Aorta (tissue), 5 donors: ENCODE measurements at places on chromosomes 4 and X. TPM values are rescaled to one million over a fixed set of nuclear protein-coding genes. Genes with fewer than 3 reads are reported as not detected.

Gene CLIC2
- 43.6 TPM for total RNA-seq

Gene GBA3
- total RNA-seq: not detected

Gene TRPC3
- total RNA-seq: 1.3 TPM

Gene MEPE
- total RNA-seq: not detected

Gene FAM9B
- not detected for total RNA-seq

Gene TMEM47
- total RNA-seq: 123 TPM

Gene USP17L28
- total RNA-seq: not detected

Gene ENPEP
- 4.8 TPM for total RNA-seq

Gene ENOPH1
- total RNA-seq: 17.3 TPM

Gene EVC2
- 16.0 TPM for total RNA-seq

Gene VCX
- total RNA-seq: not detected

Gene PTCHD1
- total RNA-seq: 16.2 TPM

Gene LRP2BP
- 1.8 TPM for total RNA-seq

GRCh38 chrX:84175958-84176357 is 12.0 kb downstream of the RPS6KA6 start:
- no peak overlapping the region for H3K4me3 ChIP-seq
- DNase-seq: no peak
- no peaks in the 10 kb centered on the region for H3K27me3 ChIP-seq
- H3K27ac ChIP-seq: no peak overlapping the region

DNA sequence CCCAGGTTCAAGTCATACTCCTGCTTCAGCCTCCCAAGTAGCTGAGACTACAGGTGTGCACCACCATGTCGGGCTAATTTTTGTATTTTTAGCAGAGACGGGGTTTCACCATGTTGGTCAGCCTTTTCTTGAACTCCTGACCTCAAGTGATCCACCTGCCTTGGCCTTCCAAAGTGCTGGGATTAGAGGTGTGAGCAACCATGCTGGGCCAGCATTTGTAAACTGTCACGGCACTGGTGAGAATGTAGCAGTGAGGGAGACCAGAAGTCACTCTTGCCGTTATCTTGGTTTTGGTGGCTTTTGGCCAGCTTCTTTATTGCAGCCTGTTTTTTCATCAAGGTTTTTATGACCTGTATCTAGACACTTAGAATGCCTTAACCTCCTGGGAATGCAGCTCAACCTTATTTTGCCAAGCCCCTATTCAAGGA is 22.4 kb downstream of the PCDH18 start:
- DNase-seq: no peak
- H3K36me3 ChIP-seq: no peaks in the 10 kb centered on the region
- H3K27me3 ChIP-seq: no peaks in the 10 kb centered on the region

- no peak for DNase-seq
- H3K27ac ChIP-seq: no peak overlapping the region
- H3K4me3 ChIP-seq: no peak overlapping the region
- H3K36me3 ChIP-seq: no peaks in the 10 kb centered on the region
- H3K27me3 ChIP-seq: no peaks in the 10 kb centered on the region
Observed at GRCh38 chrX:136708348-136708747, 60.4 kb downstream of the CD40LG start.

- no peak overlapping the region for H3K27ac ChIP-seq
- no peak overlapping the region for H3K4me3 ChIP-seq
- no peaks in the 10 kb centered on the region for H3K4me1 ChIP-seq
- H3K36me3 ChIP-seq: no peaks in the 10 kb centered on the region
- no peaks in the 10 kb centered on the region for H3K27me3 ChIP-seq
Observed at GRCh38 chr4:74447636-74448233, 2.8 kb downstream of the AREG start.

DNA sequence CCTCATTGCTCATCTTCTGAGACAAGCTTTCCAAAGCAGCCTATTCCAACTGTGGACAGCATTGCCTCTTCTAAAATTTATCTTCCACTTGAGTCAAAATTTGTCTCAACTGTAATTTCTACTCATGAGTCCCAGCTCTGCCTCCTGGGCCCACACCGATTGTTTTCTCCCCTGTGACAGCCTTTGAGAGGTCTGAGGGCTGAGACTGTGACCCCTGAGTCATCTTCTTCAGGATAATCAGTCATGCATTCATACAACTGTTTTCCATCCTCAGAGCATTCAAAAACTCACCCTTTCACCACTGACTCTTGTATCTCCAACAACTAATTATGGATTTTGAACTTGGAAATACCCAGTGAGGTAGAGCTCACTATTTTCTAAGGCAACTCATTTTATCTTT is 228.1 kb downstream of the EDA2R start:
- H3K4me3 ChIP-seq: no peak overlapping the region
- DNase-seq: no peak
- H3K27ac ChIP-seq: no peak overlapping the region
- H3K4me1 ChIP-seq: no peaks in the 10 kb centered on the region
- H3K27me3 ChIP-seq: no peaks in the 10 kb centered on the region

DNA sequence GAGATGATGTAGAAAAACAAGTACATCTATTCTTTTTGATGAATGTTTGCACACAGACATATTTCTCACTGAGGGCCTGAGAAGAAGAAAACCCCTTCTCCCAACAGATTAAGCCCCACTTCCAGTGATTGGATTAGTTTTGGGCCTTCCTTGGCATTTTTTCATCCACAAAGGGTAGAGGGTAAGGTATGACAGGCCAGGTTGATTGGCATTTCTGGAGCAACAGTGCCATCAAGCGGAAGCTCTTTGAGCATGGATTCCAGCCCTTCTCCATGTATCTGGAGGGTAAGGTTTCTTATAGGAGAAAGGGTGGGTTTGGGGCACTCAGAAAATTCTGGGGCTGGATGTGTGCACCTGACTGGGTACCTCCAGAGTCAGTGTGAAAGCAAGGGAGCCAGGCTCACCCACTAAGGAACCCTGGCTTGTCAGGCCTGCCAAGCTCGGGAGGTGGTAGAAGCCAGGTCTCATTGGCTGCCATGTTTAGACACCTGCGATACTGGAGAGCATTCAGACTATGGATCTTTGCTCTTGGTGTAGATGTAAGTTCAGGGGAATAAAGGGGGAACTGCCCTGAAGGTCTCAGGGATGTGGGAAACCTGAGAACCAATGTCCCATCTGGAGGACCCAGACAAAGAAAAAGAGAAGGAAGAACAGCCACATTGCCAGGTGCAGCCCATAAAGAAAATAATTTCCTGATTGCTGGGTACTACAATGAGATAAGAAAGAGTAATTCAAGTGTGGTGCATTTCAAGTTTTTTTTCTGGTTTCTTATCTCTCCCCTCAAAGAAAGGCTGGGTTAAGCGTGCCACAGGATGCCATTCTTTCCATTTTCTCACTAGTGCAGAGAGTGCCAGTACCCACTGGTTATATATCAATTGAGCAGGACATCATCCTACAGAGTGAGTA is 222.3 kb upstream of the AGTR2 start:
- no peaks in the 10 kb centered on the region for H3K4me1 ChIP-seq
- no peak for DNase-seq
- no peaks in the 10 kb centered on the region for H3K27me3 ChIP-seq
- no peak overlapping the region for H3K27ac ChIP-seq
- H3K4me3 ChIP-seq: no peak overlapping the region

DNA sequence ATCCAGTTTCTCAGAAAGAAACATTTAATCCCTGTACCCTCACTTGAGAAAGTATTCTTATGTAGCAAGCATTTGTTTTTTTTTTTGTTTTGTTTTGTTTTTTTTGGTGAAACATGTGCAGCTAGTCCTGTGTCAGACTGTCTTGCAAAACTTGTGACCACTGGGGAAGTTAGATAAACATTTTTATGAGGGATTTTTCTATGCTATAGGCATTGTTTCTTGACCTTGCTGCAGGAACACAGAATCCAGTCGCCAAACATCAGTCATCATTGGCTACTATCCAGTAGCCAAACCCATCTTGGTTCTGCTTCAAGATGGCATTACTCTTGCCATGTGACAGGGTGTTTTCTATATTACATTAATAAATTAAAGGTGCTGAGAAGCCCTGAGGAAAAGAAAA is 7.7 kb upstream of the MAPK10 start:
- no peak overlapping the region for H3K27ac ChIP-seq
- H3K4me1 ChIP-seq: no peaks in the 10 kb centered on the region

- no peaks in the 10 kb centered on the region for H3K4me1 ChIP-seq
- no peaks in the 10 kb centered on the region for H3K36me3 ChIP-seq
- H3K27me3 ChIP-seq: no peaks in the 10 kb centered on the region
- no peak for DNase-seq
Observed at GRCh38 chr4:26878794-26879391, 18.3 kb downstream of the STIM2 start.

DNA sequence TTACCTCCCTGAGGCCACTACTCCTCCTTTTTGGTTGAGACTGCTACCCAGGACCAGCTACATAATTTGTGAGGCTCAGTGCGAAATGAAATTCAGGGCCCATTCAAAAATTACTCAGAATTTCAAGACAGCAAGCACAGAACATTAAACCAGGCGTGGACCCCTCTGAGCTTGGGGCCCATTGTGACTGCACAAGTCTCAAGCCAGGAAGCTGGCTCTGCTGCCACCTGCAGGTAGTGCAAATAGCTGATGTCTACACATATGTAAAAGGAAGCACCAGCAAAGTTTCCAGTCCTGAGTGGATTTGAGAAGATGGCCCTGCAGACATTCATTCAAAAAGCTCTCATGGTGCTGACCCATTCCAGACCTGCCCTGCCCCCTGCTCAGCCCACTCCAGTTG is 213.4 kb upstream of the LNX1 start:
- no peaks in the 10 kb centered on the region for H3K27me3 ChIP-seq
- peak; percentile 63 for DNase-seq
- H3K4me1 ChIP-seq: no peaks in the 10 kb centered on the region
- H3K27ac ChIP-seq: no peak overlapping the region

GRCh38 chrX:40478474-40479065 is 102.2 kb upstream of the ATP6AP2 start:
- no peak for DNase-seq
- no peaks in the 10 kb centered on the region for H3K27me3 ChIP-seq
- no peak overlapping the region for H3K27ac ChIP-seq
- no peaks in the 10 kb centered on the region for H3K36me3 ChIP-seq
- H3K4me1 ChIP-seq: no peaks in the 10 kb centered on the region

DNA sequence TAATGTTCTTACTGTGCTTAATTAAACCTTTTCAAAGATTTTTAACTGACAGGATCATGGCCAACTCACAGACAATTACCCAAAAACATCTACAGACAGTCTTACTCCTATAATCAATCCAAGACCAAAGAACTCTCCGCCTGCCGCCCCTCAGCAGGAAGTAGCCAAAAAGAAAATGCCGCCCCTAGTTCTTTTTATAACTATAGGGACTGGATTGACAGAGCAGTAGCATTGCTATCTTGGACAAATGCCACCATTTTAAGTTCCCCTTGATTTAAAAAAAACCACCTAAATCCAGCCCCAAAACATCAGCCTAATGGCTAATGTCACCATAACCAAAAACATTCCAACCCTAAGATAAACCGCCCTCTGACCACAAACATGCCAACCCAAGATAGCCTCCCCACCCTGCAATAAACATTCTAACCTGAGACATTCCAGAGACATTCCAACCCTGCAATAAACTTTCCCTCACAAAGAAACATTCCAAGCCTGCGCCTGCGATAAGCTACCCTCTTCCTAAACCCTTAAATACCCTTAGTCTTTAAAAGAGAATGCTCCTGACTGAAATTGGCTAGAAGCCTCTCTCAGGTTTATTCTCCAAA is 77.0 kb downstream of the COQ2 start:
- DNase-seq: no peak
- H3K36me3 ChIP-seq: no peaks in the 10 kb centered on the region
- H3K4me1 ChIP-seq: peaks cover 2% of the 10 kb centered on the region
- no peak overlapping the region for H3K4me3 ChIP-seq
- no peak overlapping the region for H3K27ac ChIP-seq

GRCh38 chr4:186104114-186104889 is at the start of gene FAM149A:
Gene FAM149A, plus strand, starts transcription at chr4:186104704.
- H3K4me1 ChIP-seq: no peaks in the 10 kb centered on the region
- no peaks in the 10 kb centered on the region for H3K27me3 ChIP-seq
- H3K36me3 ChIP-seq: no peaks in the 10 kb centered on the region

- H3K36me3 ChIP-seq: no peaks in the 10 kb centered on the region
- no peak for DNase-seq
- H3K27me3 ChIP-seq: no peaks in the 10 kb centered on the region
- H3K4me1 ChIP-seq: peaks cover 3% of the 10 kb centered on the region
- H3K27ac ChIP-seq: no peak overlapping the region
- H3K4me3 ChIP-seq: no peak overlapping the region
Observed at GRCh38 chr4:99617374-99617773, 40.3 kb downstream of the C4orf54 start.

- no peaks in the 10 kb centered on the region for H3K27me3 ChIP-seq
- H3K4me3 ChIP-seq: no peak overlapping the region
- no peaks in the 10 kb centered on the region for H3K36me3 ChIP-seq
- no peaks in the 10 kb centered on the region for H3K4me1 ChIP-seq
- H3K27ac ChIP-seq: no peak overlapping the region
- no peak for DNase-seq
Observed at GRCh38 chrX:39605183-39605582, 492.6 kb downstream of the BCOR start.

DNA sequence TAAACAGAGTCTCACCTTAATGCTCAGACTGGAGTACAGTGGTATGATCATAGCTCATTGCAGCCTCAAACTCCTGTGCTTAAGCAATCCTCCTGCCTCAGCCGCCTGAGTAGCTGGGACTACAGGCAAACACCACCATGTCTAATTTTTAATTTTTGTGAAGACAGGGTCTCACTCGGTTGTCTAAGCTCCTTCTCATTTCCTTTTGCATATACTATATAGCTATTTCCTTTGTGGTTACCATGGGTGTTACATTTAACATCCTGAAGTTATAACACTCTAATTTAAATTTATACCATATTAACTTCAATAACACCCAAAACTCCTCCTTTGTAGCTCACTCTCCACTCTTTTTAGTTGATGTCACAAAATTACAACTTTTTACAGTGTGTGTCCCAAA is 114.3 kb downstream of the DCK start:
- no peak overlapping the region for H3K27ac ChIP-seq
- H3K4me1 ChIP-seq: no peaks in the 10 kb centered on the region
- DNase-seq: no peak
- H3K27me3 ChIP-seq: no peaks in the 10 kb centered on the region
- no peak overlapping the region for H3K4me3 ChIP-seq
- no peaks in the 10 kb centered on the region for H3K36me3 ChIP-seq

DNA sequence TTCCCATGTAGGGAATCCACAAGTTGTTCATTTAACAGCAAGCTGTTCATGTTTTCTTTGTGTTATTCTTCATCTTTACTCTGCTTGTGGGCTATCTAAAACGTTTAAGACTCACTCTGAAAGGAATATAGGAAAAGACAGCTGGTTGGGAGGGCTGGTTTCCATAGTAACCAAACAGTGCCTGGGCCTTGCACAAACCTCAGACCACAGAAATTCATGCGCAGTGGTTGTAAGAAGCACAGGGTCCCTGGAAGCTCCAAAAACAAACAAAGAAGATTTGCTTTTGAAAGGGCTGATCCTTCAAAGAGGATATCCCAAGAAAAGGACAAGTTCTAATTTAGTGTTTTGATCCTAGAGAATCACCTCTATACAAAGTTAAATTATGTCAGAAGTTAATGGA is 7.8 kb downstream of the SERTM2 start:
- no peak for DNase-seq
- H3K27ac ChIP-seq: no peak overlapping the region
- H3K36me3 ChIP-seq: no peaks in the 10 kb centered on the region

GRCh38 chr4:1203026-1203616 is 30.7 kb upstream of the SPON2 start:
- peak; percentile 34 for DNase-seq
- H3K4me1 ChIP-seq: no peaks in the 10 kb centered on the region
- H3K27ac ChIP-seq: no peak overlapping the region
- H3K27me3 ChIP-seq: no peaks in the 10 kb centered on the region
